GM12891 (cell line): ENCODE measurements at places on chromosomes 4 and X.

DNA sequence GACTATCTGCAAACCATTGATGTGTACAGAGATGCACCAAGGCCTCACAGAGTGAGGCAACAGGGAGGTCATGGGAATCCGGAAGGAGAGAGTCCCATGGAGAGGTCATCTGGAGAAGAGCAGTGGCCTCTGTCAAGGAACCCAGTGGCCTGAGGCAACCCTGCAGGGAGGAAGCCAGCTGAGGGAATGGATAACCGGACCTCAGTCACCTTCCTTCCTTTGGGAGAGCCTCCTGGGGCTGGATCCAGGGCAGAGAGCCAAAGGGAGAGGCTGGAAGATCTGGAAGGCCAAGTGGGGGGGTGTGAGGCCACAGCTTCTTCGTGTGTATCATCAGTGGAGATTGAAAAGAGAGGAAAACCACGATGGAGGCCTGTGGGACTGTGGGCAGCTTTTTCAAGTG is 24.3 kb upstream of the CD38 start:
- DNase-seq, result no peak

DNA sequence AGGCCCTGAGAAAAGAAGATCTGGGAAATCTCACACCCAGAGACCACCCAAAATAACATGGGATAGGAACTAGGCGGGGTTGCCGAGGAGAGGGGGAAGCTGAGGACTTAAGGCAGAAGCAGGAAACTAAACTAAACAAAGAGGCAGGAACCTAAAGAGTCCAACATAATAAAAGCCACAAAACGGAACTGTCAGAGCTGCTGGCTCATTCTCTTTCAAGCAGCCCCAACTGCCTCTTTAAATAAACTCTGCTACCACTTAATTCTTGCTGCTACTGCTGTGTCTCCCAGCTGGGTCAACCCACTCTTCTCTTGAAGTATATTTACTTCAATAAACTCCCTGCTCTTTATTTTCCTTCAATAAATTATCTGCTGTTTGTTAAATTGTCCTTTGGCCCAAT is 44.5 kb downstream of the MAGEB16 start:
- no peak for DNase-seq

DNA sequence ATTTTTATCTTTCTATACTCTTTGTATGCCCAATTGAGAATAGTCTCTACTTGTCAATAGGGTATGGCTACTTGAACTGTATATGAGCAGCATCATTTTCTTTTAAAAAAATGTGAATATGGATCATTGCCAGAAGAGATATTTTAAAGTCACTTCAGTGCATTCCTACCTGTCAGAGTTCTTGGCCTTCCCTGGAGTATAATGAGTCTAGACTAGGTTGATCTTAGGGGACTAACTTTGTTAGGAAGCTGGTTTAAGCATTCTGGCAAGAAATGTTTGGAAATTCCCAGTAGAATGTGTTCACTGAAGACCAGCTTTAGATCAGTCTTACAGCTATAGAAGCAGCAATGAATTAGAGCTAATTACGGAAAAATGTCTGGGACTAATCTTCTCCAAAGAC is 178.2 kb downstream of the FAT4 start:
- no peak for DNase-seq

GRCh38 chr4:163595580-163595979 is 101.1 kb downstream of the TMA16 start:
- no peak for DNase-seq

GRCh38 chrX:53116101-53116500 is 22.2 kb downstream of the KANTR start:
- DNase-seq, result no peak

DNA sequence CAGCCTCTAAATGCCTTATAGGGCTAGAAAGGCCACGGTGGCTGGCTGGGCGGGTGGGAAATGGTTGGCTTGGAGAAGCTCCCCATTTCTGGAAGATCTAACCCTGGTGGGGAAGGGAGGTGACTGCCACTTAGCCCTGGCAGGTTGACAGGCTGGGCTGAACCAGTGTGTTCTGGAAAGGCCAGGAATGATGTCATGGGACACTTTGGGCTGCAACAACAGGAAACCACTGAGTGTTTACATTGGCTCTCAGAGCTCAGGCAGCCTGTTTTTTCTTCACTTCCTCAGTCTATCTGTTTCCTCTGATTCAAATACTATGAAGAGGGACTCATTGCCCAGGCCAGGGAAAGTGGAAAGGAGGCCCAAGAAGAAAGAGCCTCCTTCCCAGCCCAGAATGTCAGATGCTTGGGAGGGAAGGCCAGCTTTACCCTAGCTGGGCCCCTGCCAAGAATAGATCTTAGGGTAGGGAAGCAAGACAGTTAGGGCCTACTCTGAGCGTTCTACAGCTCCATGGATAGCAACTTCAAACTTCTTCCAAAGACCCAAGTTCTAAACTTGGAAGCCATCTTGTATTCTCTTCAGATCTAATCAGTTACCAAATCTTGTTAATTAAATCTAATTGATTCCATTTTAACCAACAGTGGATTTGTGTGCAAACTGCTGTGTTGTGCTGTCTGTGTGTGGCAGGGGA is 65.8 kb upstream of the MSN start:
- no peak for DNase-seq
